ENCODE measurements at places on chromosomes 7 and 10.

DNA sequence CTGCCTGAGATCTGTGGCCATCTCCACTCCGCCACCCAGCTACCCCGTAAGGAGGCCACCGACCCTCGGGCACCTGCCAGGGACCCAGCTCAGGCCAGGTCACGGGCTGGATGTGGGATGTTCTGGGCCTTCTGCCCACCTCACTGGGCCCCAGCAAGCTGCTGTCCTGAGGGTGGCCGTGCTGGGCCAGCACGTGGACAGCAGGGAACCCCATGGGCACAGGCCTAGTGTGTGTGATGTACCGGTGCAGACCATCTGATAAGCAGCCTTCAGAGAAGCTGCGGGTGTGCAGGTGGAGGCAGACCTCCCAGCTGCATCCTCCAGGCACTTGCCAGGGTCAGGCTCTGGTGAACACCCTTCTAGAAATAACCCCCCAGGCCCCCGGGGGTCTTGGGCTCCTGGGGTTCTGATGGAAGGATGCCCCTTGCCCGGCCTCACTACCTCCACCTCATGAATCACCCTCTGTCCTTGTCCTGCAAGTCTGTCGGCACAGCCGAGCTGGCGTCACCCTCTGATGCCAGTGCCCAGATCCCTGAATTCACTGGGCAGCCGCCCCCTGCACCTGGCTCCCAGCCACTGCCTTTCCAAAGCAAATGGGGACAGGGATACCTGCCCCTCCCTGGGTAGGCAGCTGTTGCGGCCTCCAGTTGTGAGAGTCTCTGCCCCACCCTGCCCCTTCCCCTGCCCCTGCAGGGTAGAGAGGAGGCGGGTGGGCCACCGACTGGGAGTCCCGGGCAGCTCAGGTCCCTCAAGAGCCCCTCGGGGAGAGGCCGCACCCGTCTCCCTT lies 139.8 kb downstream of the FAM53B start:
- no peak for DNase-seq

GRCh38 chr10:1363446-1364121 lies 307.4 kb downstream of the WDR37 start:
- DNase-seq, result no peak

DNA sequence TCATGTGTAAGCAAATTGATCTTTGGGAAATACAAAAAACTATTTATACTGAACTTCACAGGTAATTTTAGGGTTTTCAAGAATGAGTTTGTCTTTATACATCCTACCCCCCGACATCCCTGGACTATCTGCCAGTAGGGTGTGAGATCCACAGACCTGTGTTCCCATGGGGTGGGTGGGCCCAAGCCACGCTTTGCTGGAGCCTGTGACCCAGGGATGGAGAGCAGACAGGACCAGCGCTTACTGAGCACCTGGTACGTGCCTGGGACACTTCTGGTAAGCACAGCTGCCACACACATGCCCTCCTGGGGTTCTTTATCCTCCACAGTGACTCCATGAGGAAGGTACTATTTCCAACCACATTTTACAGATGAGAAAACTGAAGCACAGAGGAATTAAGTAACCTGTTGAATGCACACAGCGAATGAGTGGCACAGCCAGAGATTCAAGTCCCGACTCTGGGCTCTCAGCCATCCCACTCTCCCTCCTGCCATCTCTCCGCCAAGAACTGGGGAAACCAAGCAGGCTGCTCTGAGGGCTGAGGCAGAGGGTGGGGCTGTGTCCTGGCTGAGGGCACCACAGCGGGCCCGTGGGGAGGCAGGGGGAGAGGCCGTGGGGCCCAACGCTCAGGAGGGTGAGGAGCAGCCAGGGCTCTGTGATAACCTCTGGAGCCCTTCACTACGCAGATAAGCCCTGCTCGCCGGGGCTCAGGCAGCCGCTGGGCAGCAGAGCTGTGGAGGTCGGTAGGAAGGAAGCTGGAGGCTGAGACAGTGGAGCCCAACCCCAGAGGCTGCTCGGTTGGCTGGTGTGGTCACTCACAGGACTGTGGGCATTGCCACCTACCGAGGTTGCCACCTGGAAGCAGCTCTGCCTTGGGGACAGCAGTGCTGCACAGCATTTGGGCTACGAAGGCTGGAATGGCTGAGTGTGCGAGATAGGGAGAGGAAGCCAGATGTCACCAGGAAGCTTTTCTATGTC lies 124.2 kb downstream of the ARHGAP22 start:
- DNase-seq, result peak; percentile 9

- no peak for DNase-seq
Observed at GRCh38 chr7:87094322-87094721, 34.9 kb upstream of the ELAPOR2 start.

DNA sequence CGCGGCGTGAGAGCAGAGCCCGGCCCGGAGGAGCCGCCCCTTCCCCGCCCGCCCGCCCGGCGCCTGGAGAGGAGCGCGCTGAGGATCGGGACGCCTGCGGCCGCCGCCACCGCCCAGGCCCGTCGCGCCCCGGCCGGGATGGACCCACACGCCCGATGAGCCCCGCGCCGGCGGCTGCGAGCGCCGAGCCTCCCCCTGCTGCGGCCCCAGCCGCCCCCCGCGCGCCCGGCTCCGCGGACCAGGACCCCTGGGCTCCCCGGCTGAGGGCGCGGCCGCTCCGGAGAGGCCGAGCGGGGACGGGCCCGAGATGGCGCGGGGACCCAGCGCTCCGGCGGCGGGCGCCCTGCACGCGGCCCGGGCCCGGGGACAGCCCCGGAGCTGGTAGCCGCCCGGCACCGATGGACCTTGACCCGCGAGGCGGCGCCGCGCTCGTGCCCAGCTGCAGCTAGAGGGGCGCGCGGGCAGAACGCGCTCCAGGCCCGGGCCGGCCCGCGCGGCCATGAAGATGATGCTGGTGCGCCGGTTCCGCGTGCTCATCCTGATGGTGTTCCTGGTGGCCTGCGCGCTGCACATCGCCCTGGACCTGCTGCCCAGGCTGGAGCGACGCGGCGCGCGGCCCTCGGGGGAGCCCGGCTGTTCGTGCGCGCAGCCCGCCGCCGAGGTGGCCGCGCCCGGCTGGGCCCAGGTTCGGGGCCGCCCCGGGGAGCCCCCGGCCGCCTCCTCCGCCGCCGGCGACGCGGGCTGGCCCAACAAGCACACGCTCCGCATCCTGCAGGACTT lies 520 bp downstream of the FAM20C start:
- no peak for DNase-seq

Data from NCI-H69 (cell line).